ENCODE measurements at places on chromosomes 4 and X. TPM values are rescaled to one million over a fixed set of nuclear protein-coding genes. Genes with fewer than 3 reads are reported as not detected.

GRCh38 chr4:57320849-57321248, 210.7 kb upstream of the IGFBP7 start:
- H3K36me3 ChIP-seq: no peaks in the 10 kb centered on the region
- no peaks in the 10 kb centered on the region for H3K27me3 ChIP-seq
- H3K4me1 ChIP-seq: no peaks in the 10 kb centered on the region
- H3K27ac ChIP-seq: no peak overlapping the region

DNA sequence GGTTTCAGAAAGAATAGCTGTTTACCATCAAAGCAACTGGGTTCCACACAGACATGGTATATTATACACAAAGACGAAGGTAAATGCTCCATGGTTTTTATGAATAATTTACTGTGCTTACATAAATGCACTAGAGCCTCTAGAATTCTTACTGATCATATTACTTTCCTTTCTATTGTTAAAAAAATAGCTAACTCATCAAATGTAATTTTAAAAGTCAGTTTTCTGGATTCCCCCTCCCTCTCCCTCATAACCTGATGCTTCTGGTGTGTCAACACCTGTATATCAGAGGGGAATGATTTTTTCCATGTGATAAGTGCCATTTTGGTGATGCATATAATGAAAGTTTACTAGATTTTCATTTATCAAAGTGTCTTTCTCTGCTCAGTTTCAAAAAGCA, 31.1 kb upstream of the LEF1 start:
- no peak overlapping the region for H3K27ac ChIP-seq
- H3K27me3 ChIP-seq: no peaks in the 10 kb centered on the region
- H3K4me3 ChIP-seq: no peak overlapping the region
- DNase-seq: no peak

GRCh38 chr4:15756361-15756861, 21.7 kb upstream of the CD38 start:
- no peak for DNase-seq
- no peak overlapping the region for H3K27ac ChIP-seq
- no peaks in the 10 kb centered on the region for H3K27me3 ChIP-seq
- no peaks in the 10 kb centered on the region for H3K36me3 ChIP-seq

DNA sequence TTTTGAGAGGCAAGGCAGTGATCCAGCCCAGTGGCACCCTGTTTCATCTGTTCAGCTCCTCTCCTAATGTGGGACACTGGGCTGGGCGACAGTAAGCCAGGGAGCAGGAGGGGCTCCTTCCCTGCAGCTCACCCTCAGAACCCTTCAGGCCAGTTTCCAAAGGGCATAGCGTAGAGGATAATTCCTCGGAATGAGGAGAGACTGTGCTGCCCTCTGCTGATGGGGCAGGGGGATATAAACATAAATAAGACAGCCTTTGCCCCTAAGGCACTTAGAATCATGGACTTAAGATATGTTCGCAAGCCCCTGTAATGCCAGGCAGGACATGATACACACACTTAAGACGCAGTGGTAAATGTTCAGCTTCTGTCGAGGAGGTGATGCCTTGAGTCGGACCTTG, 27.9 kb upstream of the ZNF185 start:
- no peaks in the 10 kb centered on the region for H3K27me3 ChIP-seq
- DNase-seq: no peak
- H3K4me1 ChIP-seq: no peaks in the 10 kb centered on the region

- no peaks in the 10 kb centered on the region for H3K27me3 ChIP-seq
These were observed 34.6 kb upstream of the FGFR3 start for GRCh38 chr4:1758306-1759121.

DNA sequence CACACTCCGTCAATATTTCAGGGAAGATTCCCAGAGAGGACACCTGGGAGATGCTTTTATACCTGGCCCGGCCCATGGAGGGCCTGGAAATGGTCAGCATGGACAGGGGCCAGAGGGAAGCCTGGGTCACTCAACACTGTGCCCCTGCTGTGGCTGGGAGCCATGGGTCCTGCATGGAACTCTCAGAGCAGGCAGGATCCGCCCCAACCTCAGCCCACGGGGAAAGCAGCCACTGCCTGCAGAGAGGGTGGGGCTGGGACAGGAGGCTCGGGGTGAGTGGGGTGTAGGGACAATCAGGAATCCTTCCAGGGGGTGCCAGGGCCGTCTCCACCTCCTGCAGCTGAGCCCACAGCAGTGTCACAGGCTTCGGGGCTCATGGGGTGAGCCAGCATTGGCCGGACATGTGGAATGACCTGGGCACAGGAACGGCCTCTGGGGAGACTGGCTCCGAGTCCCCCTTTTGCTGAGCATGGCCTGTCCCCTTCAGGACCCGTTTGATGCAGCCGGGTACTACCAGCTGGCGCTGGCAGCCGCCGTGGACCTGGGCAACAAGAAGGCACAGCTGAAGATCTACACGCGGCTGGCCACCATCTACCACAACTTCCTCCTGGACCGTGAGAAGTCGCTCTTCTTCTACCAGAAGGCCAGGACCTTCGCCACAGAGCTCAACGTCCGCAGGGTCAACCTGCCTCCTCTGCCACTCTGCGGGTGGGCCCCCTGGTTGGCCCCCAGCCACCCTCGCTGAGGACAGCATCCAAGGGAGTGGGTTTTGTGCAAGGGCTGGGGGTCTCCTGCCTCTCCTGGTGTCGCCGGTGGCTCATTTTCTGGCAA, 29.1 kb upstream of the HTRA3 start:
- H3K27me3 ChIP-seq: no peaks in the 10 kb centered on the region
- H3K27ac ChIP-seq: no peak overlapping the region
- DNase-seq: no peak
- no peaks in the 10 kb centered on the region for H3K36me3 ChIP-seq
- no peaks in the 10 kb centered on the region for H3K4me1 ChIP-seq
- H3K4me3 ChIP-seq: no peak overlapping the region

- no peak overlapping the region for H3K27ac ChIP-seq
- H3K27me3 ChIP-seq: no peaks in the 10 kb centered on the region
- H3K4me3 ChIP-seq: no peak overlapping the region
- H3K36me3 ChIP-seq: no peaks in the 10 kb centered on the region
- no peaks in the 10 kb centered on the region for H3K4me1 ChIP-seq
These were observed 2687.3 kb downstream of the PCDH7 start for GRCh38 chr4:33407496-33407895.

DNA sequence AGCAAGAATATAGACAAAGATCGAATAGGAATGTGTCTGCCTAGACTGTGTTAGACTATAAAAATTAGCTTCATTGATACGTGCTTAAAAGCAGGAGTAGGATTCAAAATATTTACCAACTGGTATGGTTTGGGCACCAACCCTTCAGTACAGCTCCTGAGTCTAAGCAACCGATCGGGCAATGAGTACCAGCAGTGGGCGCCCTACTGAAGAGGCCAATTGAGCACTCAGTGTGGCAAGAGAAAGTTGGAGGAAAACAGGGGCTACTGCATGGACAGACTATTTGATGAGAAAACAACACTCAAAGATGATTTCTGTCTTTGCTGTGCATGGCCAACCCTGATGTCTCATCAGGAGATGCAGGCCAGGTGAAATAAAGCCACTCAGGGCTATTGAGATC, 176.0 kb upstream of the NWD2 start:
- no peaks in the 10 kb centered on the region for H3K36me3 ChIP-seq
- no peak for DNase-seq
- H3K27me3 ChIP-seq: no peaks in the 10 kb centered on the region
- no peak overlapping the region for H3K27ac ChIP-seq
- H3K4me3 ChIP-seq: no peak overlapping the region

DNA sequence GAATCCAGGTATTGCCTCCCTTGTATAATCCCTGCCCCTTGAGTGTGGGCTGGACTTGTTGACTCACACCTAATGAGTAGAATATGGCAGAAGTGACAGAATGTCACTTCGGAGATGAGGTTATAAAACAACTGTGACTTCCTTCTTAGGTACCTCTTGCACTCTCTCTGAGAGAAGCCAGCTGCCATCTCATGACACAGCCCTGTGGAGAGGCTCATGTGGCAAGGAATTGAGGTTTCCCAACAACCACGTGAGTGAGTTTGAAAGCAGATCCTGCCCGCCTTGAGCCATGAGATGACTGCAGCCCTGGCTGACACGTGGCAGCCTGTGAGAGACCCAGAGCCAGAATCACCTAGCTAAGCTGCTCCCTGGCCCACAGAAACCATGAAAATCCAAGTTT, 13.5 kb downstream of the ASB11 start:
- no peaks in the 10 kb centered on the region for H3K4me1 ChIP-seq
- H3K4me3 ChIP-seq: no peak overlapping the region
- peak; percentile 76 for DNase-seq

GRCh38 chr4:179110816-179111215, 1668.6 kb upstream of the AGA start:
- no peaks in the 10 kb centered on the region for H3K27me3 ChIP-seq
- no peaks in the 10 kb centered on the region for H3K36me3 ChIP-seq
- H3K27ac ChIP-seq: no peak overlapping the region
- no peak for DNase-seq
- no peaks in the 10 kb centered on the region for H3K4me1 ChIP-seq

DNA sequence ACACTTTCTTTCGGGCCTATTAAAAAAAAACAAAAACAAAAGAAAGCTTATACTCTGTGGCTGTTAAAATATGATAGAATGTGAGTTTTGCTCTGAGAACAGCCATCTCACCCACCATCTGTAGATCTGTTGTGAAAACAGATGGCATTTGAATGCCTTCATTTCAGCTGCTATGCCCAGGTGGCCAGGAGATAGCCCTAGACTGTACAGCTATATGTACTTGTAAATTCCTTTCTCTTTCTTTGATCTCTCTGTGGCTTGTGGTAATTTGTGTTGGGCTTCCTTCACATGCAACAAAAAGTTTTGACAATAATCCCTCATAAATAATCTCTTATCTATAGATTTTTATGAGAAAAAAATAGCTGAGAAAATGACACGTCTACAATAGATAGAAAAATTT, 38.1 kb downstream of the PNPLA4 start:
- no peak overlapping the region for H3K4me3 ChIP-seq
- H3K27me3 ChIP-seq: no peaks in the 10 kb centered on the region
- no peak for DNase-seq
- no peaks in the 10 kb centered on the region for H3K4me1 ChIP-seq

GRCh38 chr4:68871809-68872642, 56.2 kb downstream of the UGT2B10 start:
- DNase-seq: no peak
- no peaks in the 10 kb centered on the region for H3K4me1 ChIP-seq
- no peak overlapping the region for H3K4me3 ChIP-seq
- H3K36me3 ChIP-seq: no peaks in the 10 kb centered on the region
- no peak overlapping the region for H3K27ac ChIP-seq

GRCh38 chrX:148051973-148052372, 70.8 kb downstream of the FMR1NB start:
- H3K4me1 ChIP-seq: no peaks in the 10 kb centered on the region
- no peak overlapping the region for H3K4me3 ChIP-seq
- no peaks in the 10 kb centered on the region for H3K27me3 ChIP-seq
- no peak for DNase-seq

DNA sequence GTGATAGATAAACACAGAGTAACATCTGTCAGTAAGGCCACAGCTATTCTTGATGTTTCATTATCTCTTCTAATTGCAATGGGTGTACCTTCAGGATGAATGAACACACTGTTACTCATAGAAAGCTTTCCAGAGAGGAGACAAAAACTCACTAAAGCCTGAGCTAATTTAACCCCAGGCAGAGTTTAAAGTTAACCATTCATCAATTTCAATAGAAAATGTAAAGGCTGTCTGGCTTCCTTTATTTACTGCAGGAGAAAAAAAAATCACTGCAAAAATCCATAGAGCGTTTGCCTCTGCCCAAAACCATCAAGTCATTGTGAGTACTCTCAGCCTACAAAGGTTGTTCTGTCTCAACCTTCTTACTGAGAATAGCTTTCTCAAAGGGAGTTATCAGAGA, 376.9 kb downstream of the PPP4R3C start:
- H3K36me3 ChIP-seq: no peaks in the 10 kb centered on the region
- DNase-seq: no peak
- H3K27ac ChIP-seq: no peak overlapping the region
- no peaks in the 10 kb centered on the region for H3K4me1 ChIP-seq

GRCh38 chrX:103954259-103954658, 8.2 kb upstream of the TMSB15B start:
- no peak overlapping the region for H3K27ac ChIP-seq
- H3K4me1 ChIP-seq: no peaks in the 10 kb centered on the region
- peak; percentile 61 for DNase-seq
- H3K4me3 ChIP-seq: no peak overlapping the region
- peaks cover 1% of the 10 kb centered on the region for H3K36me3 ChIP-seq

- no peak for DNase-seq
- no peaks in the 10 kb centered on the region for H3K36me3 ChIP-seq
- no peaks in the 10 kb centered on the region for H3K4me1 ChIP-seq
- no peak overlapping the region for H3K27ac ChIP-seq
- no peak overlapping the region for H3K4me3 ChIP-seq
- H3K27me3 ChIP-seq: no peaks in the 10 kb centered on the region
These were observed 75.7 kb upstream of the GPC4 start for GRCh38 chrX:133490955-133491354.

- H3K4me3 ChIP-seq: no peak overlapping the region
- DNase-seq: no peak
- no peaks in the 10 kb centered on the region for H3K27me3 ChIP-seq
- H3K4me1 ChIP-seq: no peaks in the 10 kb centered on the region
- H3K36me3 ChIP-seq: no peaks in the 10 kb centered on the region
These were observed 38.8 kb downstream of the MAML3 start for GRCh38 chr4:140115140-140115539.

DNA sequence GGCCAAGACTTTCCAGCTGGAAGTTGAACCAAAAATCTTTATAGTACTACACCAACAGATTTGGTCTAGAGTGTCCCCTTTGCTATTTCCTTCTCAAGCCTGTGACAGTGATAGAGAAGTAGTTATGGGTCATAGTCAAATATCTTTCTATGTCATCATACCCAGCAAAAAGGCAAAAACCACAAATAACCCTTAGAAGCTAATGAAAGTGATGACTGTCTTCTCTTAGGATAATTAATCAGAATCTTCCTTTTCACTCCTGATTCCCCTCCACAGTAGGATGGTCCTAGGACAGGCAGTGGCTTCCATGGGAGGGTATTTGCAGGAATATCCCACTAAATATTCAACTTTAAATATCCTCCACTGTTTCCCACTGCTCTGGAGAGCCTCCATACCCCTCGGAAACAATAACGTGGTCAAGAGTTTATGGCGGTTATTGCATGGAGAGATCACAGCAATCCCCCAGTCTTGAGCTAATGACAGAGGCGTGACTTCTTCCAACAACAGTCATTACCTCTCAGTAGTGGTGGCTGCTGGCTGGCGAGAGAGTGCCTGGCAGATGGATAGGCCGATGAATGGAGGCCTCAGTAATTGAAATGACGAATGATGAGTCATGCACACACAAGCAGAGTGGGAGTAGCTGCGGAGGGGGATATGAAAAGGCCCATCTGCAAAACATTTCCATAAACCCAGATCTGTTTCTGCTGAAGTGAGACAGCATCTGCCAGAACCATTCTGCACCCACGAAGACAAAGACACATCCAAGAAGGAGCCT, 154.9 kb downstream of the STK32B start:
- H3K36me3 ChIP-seq: no peaks in the 10 kb centered on the region
- H3K27ac ChIP-seq: no peak overlapping the region
- no peak overlapping the region for H3K4me3 ChIP-seq
- H3K27me3 ChIP-seq: no peaks in the 10 kb centered on the region
- no peak for DNase-seq

RAB33A gene
- total RNA-seq: 0.69 TPM

CCSER1 gene
- total RNA-seq: 9.3 TPM

MTNR1A gene
- not detected for total RNA-seq

POLN gene
- total RNA-seq: 3.2 TPM

PNCK gene
- 4.9 TPM for total RNA-seq

PPM1K gene
- 39.2 TPM for total RNA-seq

AMBN gene
- not detected for total RNA-seq

Measured in aorta (tissue), 5 donors.